Panc1 (cell line): ENCODE measurements at places on chromosomes 4 and X.

GRCh38 chr4:16897991-16898827 is at the start of gene LDB2:
Gene LDB2 (minus strand): TSS chr4:16898645.
- DNase-seq = no peak

- DNase-seq = no peak
These were observed 1759.6 kb downstream of the C4orf33 start for GRCh38 chr4:130855533-130855932.

GRCh38 chrX:72569786-72570185 is 2.9 kb downstream of the HDAC8 start:
- no peak for DNase-seq

DNA sequence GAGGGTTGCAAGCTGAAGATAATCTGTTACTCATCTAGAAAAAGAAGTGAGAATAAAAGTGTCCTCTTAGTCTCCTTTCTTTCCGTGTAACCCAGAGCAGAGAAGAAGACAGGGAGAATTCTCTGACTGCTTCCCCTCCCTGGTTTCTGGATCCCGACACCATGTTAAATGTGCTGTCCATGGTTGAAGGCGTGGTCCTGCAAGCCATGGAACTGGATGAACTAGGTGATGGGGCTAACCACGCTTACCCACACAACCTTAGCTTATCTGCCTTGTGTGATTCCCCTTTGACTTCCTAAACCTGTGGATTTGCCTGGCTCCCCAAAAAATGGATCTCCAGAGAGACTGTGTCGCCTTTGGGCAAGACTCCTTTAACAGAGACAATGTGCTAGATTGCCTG is 907.6 kb downstream of the FSTL5 start:
- no peak for DNase-seq

DNA sequence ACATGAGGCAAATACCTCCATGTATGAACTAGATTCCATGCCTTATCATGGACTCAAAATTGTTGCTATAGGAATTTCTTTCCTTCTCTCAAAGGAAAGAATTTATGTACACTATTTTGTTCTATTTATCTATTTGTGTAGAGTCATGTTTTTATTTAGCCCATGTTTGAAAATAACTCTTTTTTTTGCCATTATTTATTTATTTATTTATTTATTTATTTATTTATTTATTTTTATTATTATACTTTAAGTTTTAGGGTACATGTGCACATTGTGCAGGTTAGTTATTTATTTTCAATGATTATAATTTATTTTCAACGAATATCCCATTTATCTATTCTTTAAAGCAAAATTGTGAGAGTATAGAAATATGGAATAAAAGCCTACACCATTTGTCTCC is 177.9 kb downstream of the MAGEE1 start:
- no peak for DNase-seq

- DNase-seq = peak; percentile 54
These were observed at the start of gene GPAT3 for GRCh38 chr4:83535520-83536361. Gene GPAT3 (plus strand): TSS chr4:83536108. CDS start chr4:83536623, 515 bp downstream.

DNA sequence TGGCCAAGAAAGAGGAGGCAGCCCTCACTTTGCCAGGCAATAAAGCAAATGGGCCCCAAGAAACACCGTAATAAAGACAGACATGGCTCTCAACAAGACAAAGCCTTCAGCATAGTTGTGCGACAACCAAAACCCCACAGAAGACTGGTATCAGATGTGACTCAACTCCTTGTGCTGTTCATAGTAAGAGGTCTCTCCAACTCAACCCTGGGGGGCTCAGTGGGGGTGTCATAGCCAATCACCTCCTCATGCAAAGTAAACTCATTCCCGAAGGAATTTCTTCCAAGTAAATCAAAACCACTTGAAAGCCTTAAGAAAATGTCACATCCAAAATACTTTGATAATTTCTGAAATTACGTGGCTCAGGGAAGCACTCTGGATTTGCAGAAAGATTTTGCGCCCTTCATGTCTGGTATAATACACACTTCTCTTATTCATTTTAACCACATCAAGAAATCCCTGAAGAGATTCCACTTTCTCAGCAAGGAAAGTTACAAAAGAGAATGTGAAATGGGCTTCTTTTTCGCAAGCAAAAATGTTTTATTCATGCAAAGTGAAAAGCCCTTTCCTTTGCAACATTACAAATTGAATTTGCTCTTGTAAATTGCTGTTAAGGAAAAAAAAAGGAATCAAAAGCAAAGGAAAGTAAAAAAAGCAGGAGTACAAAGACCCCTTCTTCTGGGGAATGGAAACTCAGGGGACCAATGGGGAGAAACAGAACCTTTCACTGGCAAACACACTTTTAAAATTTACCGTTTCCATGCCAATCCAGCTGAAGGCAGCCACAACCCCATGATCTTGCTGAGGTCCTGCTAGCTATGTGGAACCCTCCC is 137.4 kb downstream of the NSUN7 start:
- no peak for DNase-seq

- peak; percentile 50 for DNase-seq
These were observed 35.0 kb downstream of the FBXW7 start for GRCh38 chr4:152500800-152501434.

DNA sequence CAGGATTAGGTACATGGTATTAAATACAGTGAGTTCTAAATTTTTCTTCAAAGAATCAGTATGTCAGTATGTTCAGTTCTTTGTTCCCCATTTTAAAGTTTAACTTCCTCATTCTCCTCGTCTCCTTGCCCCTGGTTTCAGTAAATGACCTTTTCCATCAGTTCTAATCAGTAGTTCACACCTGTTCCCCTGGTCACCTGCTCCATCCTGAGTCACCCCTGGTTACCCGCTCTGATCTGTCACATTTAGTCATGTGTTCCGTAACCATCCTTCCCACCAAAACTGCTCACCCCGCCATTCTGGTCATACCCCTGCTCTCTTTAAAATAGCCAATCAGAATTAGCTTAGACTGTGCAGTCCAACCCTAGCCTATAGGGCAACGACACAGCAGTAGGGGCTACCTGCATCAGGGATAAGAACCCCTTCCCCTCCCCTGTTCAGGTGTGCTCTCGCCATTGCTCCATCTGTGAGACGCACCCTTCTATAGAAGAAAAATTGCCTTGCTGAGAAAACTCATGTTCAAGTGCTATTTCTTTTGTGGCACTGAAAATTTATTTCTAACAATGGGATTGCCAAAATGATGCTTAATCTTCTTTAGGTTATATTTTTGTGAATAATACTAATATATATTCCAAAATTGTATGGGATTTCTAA is 181.3 kb downstream of the OR13H1 start:
- DNase-seq = no peak

DNA sequence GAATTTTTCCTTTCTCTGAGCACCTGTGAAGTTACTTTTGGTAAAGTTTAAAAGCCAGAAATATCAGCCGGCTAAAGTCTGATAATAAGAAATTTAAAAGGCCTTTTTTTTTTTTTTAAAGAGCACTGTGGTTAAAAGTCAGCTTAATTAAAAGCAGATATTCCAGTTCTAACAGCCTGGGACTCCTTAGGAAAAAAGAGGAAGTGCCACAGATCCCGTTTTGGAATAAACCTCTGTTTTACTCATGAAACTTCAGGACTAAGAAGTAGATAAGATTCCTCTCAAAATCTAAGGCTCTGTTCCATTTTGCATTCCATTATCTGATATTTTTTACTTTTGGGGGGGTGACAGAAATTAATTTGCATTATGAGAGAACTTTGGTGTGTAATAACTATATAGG is 37.8 kb downstream of the ABCB7 start:
- DNase-seq = no peak

DNA sequence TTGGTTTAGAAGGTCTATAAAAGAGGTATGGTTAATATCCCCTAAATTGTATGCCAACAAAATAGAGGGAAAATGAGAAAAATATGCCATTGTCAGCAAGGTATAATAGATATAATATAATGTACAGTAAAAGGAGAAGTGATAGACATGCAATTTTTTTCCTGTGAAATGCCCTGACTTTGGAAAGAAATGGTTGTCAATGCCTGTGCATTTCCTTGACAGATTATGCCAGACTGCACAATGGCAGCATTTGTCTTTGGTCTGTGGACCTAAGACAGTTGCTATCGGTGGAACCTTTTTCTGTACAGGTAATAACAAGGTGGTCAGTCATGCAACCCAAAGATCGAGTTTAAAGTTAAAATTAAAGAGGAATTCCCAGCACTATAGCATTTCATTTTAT is 301.7 kb downstream of the CFAP299 start:
- no peak for DNase-seq

- no peak for DNase-seq
These were observed 3.2 kb upstream of the TIGD2 start for GRCh38 chr4:89108091-89108490.

GRCh38 chr4:65535113-65535512 is 135.2 kb downstream of the EPHA5 start:
- DNase-seq = no peak

GRCh38 chr4:168843635-168844034 is 166.4 kb downstream of the CBR4 start:
- DNase-seq = no peak

- DNase-seq = no peak
These were observed 1137.6 kb downstream of the C4orf33 start for GRCh38 chr4:130233377-130234047.

- no peak for DNase-seq
These were observed 321.1 kb downstream of the NKX6-1 start for GRCh38 chr4:84177831-84178542.

- no peak for DNase-seq
These were observed 19.7 kb upstream of the NWD2 start for GRCh38 chr4:37224854-37225253.

GRCh38 chr4:100848841-100849240 is 331.0 kb upstream of the EMCN start:
- no peak for DNase-seq
